ENCODE measurements at places on chromosomes 16 and 17.

DNA sequence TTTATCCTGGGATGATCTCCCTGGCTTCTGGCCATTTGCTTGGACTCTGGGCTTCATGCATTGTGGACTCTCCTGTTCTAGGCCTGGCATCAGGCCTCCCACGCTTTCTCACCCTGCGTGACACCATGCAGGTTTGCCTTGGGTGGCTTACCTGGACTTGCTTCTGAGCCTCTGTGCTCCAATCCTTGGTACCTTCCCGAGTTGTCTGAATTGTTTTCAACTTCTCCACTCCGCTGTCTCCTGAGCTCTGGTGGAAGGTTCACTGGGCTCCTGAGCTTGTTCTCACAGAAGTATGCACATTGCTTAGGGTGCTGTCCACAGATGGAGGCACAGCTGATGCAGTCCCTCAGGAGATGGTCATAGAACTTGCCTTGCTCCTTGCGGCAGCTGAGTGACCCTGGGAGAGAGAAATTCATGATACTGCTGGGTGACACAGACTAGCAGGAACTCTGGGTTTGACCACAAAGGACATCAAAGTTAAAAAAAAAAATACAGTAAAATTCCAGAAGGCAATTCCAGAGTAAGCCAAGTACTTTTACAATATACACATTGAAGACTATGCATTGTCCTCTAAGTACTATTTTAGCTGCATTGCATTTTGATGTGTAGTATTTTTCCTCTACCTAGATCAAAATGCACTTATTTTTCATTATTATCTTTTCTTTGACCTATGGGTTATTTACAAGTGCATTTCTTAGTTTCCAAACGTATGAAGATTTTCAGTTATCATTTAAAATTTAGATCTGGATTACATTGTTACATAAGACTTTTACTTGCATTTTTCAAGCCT lies 23.1 kb downstream of the TNFRSF13B start:
- DNase-seq, result no peak

GRCh38 chr16:89924297-89924924 lies 1.3 kb downstream of the TUBB3 start:
- peak; percentile 48 for DNase-seq

- DNase-seq, result peak; percentile 94
These were observed at the start of gene DBF4B for GRCh38 chr17:44708401-44709263. TSS of gene DBF4B (plus strand) at chr17:44708665. CDS start at chr17:44708821, 156 bp downstream.

GRCh38 chr16:86030116-86030515 lies 131.2 kb downstream of the IRF8 start:
- no peak for DNase-seq

GRCh38 chr16:81526935-81527334 lies 82.3 kb downstream of the CMIP start:
- DNase-seq, result no peak

GRCh38 chr17:56893503-56893902 lies 20.3 kb downstream of the TRIM25 start:
- DNase-seq, result no peak

- no peak for DNase-seq
These were observed 6.8 kb downstream of the TBKBP1 start for GRCh38 chr17:47700471-47701449.

DNA sequence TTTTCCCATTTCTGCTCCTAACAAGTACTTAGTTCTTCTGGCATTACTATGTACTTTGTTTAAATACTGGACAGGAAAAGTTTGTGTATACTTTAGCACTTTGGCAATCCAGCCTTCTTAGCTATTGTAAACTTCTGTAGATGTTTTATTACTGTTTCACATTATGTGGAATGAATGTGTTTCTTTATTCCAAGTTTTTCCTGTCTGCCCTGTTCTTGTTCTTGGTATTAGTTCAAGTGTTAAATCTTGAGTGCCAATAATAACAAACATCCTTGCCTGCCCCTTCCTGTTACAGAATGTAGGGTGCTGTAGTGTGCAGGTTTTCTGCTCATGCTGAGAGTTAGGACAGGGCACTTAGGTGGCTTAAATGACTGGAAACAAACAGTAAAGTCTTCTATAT lies 7.3 kb upstream of the CAPNS2 start:
- DNase-seq, result no peak

DNA sequence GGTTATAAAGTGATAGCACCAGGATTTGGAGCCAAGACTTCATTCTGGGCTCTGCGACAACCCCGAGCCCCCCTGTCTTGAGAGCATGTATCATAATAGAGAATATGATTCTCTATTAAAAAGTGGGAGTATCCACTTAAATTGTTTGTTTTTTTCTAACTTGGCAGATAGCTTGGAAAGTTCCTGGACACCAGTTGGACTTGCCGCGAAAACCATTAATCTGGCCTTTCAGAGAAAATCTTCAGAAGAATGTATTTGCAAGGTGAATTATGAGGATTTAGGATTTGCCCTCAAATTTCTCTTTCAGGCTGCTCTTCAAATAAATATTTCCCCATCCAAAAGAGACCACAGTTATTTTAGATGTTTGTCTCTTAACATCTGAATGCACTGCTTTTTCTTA lies 53.5 kb downstream of the MARCHF10 start:
- no peak for DNase-seq

DNA sequence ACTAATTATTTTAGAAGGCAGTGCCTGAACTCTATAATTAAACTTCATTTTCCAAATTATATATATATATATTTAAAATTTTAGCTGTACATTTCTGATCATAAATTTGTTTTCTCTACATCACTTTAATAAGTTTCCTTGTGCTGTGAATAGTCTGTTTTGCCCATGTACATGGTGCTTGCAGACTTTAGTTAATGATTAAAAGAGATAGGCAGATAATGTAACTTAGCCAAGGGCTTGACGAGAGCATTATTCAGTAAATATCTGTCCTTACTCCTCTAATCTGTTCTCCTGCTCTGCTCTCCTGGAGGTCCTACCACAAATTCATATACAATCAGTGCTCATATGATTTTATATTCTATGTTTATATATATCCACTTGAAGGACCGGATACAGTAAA lies 595.2 kb upstream of the KIF2B start:
- no peak for DNase-seq

GRCh38 chr17:39966771-39967170 lies 4.0 kb downstream of the GSDMA start:
- DNase-seq, result no peak

GRCh38 chr17:17826942-17827785 lies 9.6 kb downstream of the SREBF1 start:
- no peak for DNase-seq

GRCh38 chr17:38586788-38587187 lies 19.0 kb downstream of the SRCIN1 start:
- no peak for DNase-seq

DNA sequence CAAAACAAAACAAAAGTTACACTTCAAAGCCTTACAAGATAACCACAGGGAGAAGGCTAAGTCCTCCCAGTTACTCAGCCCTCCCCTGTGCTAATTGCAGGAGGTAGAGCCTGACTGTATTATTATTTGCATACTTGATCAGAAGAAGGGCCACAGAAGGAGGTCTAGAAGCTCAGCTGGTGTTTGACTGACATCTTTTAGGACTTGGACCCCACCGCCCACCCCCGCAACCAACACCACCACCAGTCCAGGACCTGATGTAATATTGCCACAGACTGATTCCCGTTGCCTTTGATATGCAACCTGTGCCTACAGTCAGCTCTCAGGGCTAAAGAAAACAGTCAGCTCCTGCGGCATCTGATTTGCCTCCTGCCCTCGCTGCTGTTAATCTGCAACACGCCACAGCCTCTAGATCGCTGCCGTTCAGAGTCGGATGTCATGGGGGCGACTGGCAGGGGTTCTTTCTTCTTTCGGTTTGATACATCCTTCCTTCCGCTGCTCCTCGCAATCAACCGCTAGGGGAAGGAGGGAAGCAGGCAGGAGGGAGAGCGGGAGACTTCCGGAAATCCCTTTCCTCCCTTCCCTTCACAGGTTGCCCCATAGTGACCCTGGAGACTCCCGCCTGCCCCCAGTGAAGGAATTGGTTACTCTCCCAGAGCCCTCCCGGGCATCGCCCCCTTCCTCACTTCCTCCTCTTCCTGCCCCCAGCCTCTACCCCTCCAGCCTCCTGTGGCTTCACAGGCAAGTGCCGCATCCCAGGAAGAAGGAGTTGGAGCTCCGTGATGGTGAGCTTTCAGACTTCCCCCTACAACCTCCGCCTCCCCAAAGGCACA lies 90.5 kb upstream of the SOX9 start:
- DNase-seq, result no peak

DNA sequence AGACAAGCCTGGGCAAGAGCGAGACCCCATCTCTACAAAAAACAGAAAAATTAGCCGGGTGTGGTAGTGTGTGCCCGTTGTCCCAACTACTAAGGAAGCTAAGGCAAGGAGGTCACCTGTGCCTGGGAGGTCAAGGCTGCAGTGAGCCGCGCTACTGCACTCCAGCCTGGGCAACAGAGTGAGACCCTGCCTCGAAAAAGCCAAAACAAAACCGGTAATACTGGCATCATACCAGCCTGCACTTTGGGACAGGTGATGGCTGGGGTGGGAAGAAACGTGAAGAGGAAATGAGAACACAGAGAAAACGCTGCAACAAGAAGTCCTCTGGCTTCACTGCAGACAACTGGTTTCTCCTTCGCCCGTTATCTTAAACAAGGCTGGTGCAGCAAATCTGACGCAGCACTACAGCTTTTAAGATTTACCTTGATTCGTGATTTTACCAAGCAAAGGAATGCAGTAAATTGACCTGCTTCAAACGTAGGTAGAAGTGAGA lies 725 bp upstream of the CASC3 start:
- DNase-seq, result no peak

DNA sequence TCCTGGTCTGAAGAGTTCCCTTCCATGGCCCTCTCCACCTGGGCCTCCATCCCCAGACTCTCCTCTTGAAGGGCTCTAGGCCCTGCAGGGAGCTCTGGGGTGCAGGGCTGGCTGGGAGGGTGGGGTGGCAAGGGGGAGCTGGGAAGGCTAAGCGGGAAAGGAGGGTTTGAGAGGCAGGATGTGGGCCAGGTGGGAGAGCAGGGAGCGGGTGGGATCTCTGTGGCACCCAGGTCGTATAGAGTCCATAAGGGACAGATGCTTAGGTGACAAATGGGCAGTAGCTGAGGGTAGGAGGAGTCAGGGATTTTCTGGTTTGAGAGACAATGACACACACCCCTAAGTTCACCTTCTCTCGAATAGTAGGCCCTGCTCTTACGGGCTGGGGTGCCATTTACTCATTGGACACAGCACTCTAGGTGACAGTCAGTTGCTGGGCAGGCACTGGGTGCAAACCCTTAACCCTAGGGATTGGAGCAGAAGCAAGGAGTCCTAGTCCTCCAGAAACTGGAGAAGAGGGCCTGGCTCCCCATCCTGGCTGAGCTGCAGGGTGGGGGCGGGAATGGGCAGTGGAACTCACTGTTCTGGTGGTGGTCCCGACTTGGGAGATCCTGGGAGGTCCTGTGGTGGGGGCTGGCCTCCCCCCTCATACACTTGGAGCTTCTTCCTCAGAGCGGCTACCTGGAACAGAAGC lies 15.3 kb downstream of the KIF18B start:
- DNase-seq, result no peak

- DNase-seq, result peak; percentile 86
These were observed 8.2 kb downstream of the SYNGR2 start for GRCh38 chr17:78176548-78177025.

DNA sequence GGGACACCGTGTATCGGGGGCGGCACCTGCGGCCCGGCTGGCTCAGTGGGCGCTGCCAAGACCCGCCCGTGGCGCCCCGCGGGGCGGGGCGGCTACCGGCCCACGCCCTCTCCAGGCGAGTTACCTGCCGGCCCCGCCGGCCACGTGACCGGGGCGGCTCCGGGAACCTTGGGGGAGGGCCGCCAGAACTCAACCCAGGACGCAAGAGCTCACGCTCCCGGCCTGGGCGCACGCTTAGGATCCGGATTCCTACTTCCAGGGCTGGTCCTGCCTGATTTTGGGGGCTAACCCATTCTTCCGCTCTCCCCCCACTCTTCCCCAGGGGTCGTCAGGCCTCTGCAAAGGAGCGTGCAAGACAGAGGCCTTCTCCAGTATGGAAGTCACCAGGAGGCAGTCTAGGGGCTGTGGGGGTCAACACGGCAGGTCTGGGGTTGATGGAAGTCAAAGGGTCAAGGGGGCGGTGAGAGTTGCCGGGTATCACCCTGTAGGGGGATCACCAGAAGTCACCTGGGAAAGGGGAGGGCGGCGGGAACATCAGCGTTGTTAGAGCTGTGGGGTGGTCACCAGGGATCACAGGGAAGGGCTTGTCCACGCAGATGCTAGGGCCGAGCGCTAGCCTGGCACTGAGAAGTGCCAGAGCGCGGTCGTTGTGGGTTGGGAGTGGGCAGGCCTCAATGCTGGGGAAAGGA lies 354 bp upstream of the ESRP2 start:
- DNase-seq, result no peak

GRCh38 chr17:17540935-17541639 lies 44.9 kb upstream of the RASD1 start:
- DNase-seq, result no peak

DNA sequence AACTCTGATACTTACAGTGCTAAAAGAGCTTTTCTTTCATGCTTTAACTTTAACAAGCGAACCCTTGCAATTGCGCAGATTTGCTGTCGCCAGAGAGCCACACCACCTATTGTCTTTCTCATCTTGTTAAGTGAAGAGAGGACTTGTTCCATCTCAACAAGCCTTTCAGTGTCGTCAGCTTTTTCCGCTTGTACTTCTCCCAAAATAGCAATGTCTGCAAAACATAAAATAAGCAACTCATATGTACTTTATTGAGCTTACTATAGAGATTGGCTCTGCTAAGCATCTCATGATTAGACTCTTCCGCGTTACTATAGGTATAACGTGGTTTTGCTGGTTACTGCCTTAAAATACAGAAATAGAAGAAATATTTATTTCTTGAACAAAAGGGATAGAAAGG lies 51.9 kb downstream of the ABCA8 start:
- DNase-seq, result no peak

GRCh38 chr16:1793578-1794220 lies at the start of gene IGFALS:
TSS of gene IGFALS (minus strand) at chr16:1793705. CDS start at chr16:1793652, 53 bp downstream.
- no peak for DNase-seq

DNA sequence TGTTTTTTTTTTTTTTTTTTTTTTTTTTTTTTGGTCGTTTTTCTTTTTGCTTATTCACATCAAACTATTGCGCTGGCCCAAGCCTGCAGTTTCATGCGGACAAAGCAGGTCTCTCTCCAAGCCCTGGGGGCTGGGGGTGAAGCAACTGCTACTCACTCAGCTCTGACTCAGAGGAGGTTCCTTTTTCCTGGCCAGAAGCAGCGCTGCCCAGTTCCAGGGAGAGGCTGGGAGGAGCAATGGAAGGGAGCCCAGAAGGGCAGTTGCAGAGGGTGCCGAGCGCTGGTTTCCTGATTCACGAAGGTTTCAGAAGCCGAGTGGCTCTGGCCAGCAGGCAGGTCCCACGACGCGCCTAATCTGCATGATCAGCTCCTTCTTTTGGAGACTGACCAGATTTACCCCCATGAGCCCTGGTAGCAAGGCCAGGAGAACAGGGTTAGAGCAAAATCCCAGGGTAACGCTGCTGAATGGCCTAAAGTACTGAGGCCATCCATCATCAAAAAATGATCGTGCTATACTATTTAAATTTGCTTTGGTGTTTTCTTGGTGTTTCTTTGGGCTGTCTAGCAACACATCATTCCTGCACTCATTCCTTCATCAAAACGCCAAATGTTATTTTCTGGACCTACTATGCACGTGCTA lies 144.7 kb upstream of the SOX9 start:
- DNase-seq, result peak; percentile 27

All from suppressor macrophage treated with lipopolysaccharide for 1 hour (primary cell).